ENCODE measurements at places on chromosomes 16 and 17. TPM values are rescaled to one million over a fixed set of nuclear protein-coding genes. Genes with fewer than 3 reads are reported as not detected.

The C16orf74 gene
- total RNA-seq, result 10.7 TPM

The FUS gene
- total RNA-seq, result 74.4 TPM

The PHLPP2 gene
- total RNA-seq, result 4.5 TPM

The TMEM256 gene
- 188 TPM for total RNA-seq

The ANKRD40CL gene
- total RNA-seq, result not detected
